Activated CD4-positive, alpha-beta T cell treated with anti-CD3 and anti-CD28 coated beads for 36 hours (primary cell): ENCODE measurements at places on chromosomes 2 and 18. TPM values are rescaled to one million over a fixed set of nuclear protein-coding genes. Genes with fewer than 3 reads are reported as not detected.

Gene TLX2
- total RNA-seq: 0.18 TPM

Gene SKOR2
- 0.21 TPM for total RNA-seq

Gene HOXD8
- total RNA-seq: not detected

Gene TACR1
- total RNA-seq: not detected

Gene CHRNG
- not detected for total RNA-seq

Gene FKBP1B
- 1.4 TPM for total RNA-seq

Gene EHD3
- 1.4 TPM for total RNA-seq

Gene SERPINB3
- not detected for total RNA-seq

Gene CDH7
- total RNA-seq: not detected

Gene NT5DC4
- not detected for total RNA-seq

Gene MOCOS
- total RNA-seq: 0.11 TPM

Gene CRIM1
- 3.9 TPM for total RNA-seq

Gene LRRTM1
- total RNA-seq: not detected

Gene POU3F3
- total RNA-seq: not detected

Gene SDC1
- 0.23 TPM for total RNA-seq

Gene MARCO
- total RNA-seq: not detected

Gene ABHD1
- total RNA-seq: 0.65 TPM

Gene TRIM43
- not detected for total RNA-seq

Gene IL1R2
- total RNA-seq: 25.4 TPM

Gene PLEKHH2
- 2.2 TPM for total RNA-seq

Gene DPYSL5
- total RNA-seq: 0.07 TPM

Gene METAP1D
- total RNA-seq: 6.0 TPM

Gene SKA1
- total RNA-seq: 38.6 TPM

Gene IL1F10
- total RNA-seq: not detected

Gene GALNT14
- 0.48 TPM for total RNA-seq

Gene CFAP53
- 0.37 TPM for total RNA-seq

Gene CYP27C1
- not detected for total RNA-seq

Gene CNPPD1
- 38.7 TPM for total RNA-seq

Gene FBLN7
- 40.5 TPM for total RNA-seq

Gene STARD6
- not detected for total RNA-seq

Gene FAM228A
- 0.28 TPM for total RNA-seq

Gene ANKRD30BL
- not detected for total RNA-seq

Gene KYNU
- total RNA-seq: not detected

Gene DAPL1
- not detected for total RNA-seq

Gene PRKAG3
- total RNA-seq: not detected

Gene ITGAV
- total RNA-seq: 5.1 TPM

Gene ST6GAL2
- not detected for total RNA-seq

Gene SP140
- total RNA-seq: 71.3 TPM

Gene GNLY
- total RNA-seq: 21.6 TPM

Gene TXNDC2
- not detected for total RNA-seq

Gene CPO
- total RNA-seq: not detected

Gene GLS
- 136 TPM for total RNA-seq

Gene STPG4
- 0.23 TPM for total RNA-seq

Gene EML4
- total RNA-seq: 72.1 TPM

Gene SPP2
- not detected for total RNA-seq

Gene MSH2
- 65.2 TPM for total RNA-seq

Gene GTF2A1L
- total RNA-seq: not detected

Gene CIB4
- total RNA-seq: not detected

Gene REG3G
- total RNA-seq: not detected

Gene KCNE4
- total RNA-seq: not detected
